ENCODE measurements at places on chromosomes 5 and 9. TPM values are rescaled to one million over a fixed set of nuclear protein-coding genes. Genes with fewer than 3 reads are reported as not detected.

GPR21 gene
- 6.1 TPM for total RNA-seq

CXXC5 gene
- 26.5 TPM for total RNA-seq

C8G gene
- 2.1 TPM for total RNA-seq

CDK5RAP2 gene
- total RNA-seq: 41.7 TPM

TAF11L10 gene
- total RNA-seq: not detected

TIMD4 gene
- total RNA-seq: not detected

MIER3 gene
- 15.6 TPM for total RNA-seq

SPATA31C1 gene
- not detected for total RNA-seq

PKD2L2 gene
- total RNA-seq: not detected

INPP5E gene
- 18.4 TPM for total RNA-seq

SPATA31A3 gene
- not detected for total RNA-seq

PDE6A gene
- total RNA-seq: 0.06 TPM

GRCh38 chr5:74326571-74327338 is 313.8 kb downstream of the ENC1 start:
- peak; percentile 74 for DNase-seq

- no peak for DNase-seq
Observed at GRCh38 chr9:7298123-7298522, 501.5 kb downstream of the DMAC1 start.

DNA sequence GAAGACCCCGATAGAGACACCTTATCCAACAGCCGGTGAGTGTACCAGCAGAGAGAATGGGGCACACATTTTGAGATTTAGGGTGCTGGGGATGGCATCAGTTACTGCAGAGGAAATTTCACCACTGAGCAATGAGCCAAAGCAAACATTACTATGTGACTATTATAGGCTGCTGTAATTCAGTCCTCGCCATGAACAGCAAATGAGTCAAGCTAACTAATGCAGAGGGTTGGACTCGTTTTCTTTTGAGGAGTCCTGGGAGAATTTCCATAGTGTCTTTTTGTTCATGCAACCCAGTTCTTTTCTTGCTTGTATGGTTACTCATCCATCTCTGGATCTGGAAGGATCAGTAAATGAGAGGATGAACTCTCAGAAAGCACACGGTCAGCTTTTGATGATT is 323.8 kb downstream of the PSAT1 start:
- no peak for DNase-seq

DNA sequence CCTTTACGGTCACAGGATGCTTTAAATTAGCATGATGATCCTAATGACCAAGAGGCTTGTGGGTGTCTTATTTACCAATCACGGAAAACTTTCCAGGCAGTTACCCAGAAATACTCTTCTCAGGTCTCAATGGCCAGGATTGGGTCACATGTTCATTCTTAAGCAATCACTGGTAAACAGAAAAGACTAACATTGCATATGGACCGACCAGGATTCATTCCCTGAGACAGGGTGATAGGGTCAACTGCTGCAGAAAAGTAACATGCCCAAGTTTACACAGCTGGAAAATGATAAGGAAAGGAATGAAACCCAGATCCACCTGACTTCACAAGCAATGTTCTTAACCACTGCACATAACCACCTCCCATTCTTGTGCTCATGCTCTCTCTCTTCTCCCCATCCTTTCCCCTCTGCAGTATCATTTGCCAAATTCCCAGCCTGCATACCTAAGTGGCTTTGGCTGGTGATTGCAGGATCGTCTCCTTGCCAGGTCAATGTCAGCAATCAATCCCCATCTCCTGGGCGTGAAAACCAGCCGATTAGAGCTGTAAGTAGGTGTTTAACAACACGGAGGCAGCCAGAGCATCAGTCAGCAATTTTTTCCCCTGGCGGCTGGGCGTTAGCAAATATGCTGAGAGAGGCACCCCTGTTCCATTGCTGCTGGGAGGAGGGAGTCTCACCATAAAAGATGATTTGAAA is 219.4 kb downstream of the NMUR2 start:
- no peak for DNase-seq

GRCh38 chr5:126236994-126237393 is 186.2 kb upstream of the GRAMD2B start:
- DNase-seq: no peak

DNA sequence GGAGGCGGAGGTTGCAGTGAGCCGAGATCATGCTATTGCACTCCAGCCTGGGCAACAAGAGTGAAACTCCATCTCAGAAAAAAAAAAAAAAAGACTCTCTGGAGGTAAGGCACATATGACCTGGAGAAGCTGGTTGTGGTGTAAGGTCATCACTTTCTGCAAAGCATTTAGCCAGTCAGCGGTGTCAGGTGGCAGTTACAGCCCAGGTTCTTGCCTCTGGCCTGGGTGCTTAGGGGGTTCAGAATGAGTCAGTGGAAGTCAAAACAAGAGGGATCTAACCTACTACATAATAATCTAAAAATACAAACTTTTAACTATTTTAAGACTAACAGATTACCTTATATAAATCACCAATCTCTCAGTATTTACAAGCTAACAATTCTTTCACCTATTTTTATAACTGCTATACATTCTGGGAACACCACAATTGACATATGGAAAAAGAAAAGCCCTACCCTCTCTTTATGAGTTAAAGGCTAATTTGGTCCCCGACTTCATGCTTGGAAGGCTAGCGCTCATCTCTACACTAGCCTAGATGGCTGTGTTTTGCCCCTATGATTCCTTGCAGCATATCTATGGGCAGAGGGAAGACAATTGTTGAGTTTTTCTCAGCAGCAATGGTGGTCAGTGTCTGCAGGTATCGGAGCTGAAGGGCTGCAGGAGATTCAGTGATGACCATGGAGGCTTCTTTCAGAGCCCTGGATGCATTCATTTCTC is 29.2 kb downstream of the STOM start:
- no peak for DNase-seq

- DNase-seq: no peak
Observed at GRCh38 chr9:137509198-137509597, 41.0 kb downstream of the PNPLA7 start.

DNA sequence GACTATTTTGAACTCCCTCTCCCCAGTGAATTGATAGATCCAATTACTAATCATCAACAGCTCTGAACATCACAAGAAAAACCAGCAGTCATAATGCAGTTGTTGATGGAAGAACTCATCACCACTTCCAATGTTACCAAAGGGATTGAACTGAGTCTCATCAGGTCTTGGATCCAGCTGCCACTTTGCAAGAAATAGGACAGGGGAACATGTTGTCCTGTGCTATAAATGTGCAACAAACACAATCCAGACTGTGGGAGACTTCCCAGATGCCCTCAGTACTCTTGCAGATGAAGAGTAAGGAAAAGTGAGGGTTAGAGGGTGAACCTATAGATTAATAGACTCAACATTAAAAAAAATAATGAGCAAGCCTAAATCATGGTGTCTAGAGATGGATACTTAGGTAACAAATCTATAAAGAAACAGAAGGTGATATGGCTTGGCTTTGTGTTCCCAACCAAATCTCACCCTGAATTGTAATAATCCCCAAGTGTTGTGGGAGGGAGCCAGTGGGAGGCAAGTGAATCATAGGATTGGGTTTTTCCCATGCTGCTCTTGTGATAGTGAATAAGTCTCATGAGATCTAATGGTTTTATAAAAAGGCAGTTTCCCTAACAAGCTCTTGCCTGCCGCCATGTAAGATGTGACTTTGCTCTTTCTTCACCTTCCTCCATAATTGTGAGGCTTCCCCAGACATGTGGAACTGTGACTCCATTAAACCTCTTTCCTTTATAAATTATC is 63.4 kb upstream of the PAPPA start:
- DNase-seq: no peak

- DNase-seq: no peak
Observed at GRCh38 chr5:28344836-28345433, 1306.5 kb upstream of the CDH9 start.

GRCh38 chr5:149452665-149453617 is 73.8 kb upstream of the IL17B start:
- DNase-seq: no peak

- DNase-seq: peak; percentile 21
Observed at GRCh38 chr5:72234265-72234700, 85.8 kb downstream of the MRPS27 start.

GRCh38 chr5:153470736-153471135 is 19.7 kb upstream of the GRIA1 start:
- no peak for DNase-seq

DNA sequence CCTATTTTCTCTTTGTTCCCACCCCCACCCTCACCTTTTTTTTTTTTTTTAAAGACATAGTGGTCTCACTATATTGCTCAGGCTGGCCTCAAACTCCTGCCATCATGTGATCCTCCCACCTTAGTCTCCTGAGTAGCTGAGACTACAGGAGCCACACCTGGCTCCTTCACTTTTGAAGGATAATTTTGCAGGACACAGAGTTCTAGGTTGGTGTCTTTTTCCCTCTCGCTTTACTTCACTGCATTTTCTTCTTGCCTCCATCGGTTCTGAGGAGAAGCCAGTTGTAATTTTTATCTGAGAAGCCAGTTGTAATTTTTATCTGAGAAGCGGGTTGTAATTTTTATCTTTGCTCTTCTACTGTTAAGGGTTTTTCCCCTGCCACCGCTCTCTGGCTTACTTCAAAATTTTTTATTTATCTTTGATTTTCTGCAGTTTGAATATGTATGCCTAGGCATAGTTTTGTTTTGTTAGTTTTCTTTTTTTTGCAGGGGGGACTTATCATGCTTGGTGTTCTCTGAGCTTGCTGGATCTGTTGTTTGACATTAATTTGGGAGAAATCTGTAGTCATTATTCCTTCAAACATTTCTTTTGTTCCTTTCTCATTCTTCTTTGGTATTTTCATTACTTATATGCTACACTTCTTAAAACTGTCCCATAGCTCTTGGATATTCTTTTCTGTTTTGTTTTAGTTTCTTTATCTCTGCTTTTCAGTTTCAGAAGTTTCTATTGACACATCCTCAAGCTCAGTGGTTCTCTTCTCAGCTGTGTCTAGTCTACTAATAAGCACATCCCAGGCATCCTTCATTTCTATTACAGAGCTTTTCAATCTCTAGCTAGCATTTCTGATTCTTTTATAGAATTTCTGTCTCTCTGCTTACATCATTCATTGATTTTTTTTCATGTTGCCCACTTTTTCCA is 148.2 kb upstream of the CHD1 start:
- no peak for DNase-seq

DNA sequence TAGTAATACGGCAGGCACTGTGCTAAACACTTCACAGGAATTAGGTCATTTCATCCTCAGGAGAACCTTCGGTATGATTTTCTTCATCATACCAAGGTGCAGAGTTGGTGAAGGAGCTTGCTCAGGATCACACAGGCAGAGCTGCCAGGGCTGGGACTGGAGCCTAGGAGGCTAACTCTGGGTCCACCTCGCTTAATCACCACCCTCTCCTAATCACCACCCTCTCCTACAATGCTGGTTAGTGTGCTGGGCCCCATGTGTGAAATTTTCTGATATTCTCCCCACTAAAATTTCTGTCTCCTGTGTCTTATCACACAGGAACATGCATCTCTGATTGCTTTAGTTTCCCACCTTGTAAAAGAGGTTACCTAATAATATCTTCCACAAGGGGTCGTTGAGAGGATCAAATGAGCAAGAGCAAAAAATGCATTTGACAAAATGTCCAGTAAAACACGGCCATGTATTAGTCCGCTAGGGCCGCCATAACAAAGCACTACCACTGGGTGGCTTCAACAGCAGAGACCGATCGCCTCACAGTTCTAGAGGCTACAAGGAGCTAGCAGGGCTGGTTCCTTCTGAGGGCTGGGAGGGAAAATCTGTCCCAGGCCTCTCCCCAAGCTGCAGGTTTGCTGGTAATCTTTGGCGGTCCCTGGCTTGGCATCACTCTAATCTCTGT is 128.2 kb upstream of the NFIB start:
- no peak for DNase-seq

- no peak for DNase-seq
Observed at GRCh38 chr5:54835647-54836046, 149.7 kb downstream of the ESM1 start.

DNA sequence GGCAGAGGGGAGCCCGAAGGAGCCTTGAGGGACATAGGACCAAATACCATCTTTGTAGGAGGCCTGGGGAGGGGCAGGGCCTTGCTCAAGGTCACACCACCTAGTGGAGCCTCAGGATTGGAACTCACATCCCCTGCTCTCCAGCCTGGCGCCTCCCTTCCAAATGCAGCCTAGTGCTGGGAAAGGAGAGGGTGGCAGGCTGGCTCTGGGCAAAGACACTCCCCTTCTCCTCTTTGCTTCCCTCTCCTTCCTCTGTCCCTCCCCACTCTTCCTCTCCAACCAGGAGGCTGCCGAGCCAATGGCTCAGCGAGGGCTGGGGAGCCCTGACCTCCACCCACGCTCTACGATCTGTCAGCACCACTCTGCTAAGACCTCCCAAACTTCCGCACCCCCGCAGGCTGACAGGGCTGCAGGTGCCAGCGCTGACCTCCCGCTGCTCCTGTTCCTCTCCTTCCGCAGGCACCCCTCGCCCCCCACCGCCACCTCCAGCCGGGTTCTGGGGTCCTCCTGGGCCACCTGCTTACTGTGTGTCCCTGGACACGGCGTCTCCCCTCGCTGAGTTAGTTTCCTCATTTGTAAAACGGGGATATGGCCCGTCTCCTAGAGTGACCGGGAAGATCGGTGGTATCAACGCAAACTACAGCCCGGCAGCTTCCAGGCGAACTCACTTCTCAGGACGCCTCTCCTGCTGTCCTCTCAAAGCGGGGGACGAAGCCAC is 52.9 kb downstream of the C9orf50 start:
- peak; percentile 42 for DNase-seq

- no peak for DNase-seq
Observed at GRCh38 chr9:114787781-114788498, 17.9 kb downstream of the TNFSF15 start.

- DNase-seq: peak; percentile 18
Observed at GRCh38 chr5:17918373-17919104, 284.3 kb downstream of the TAF11L14 start.

GRCh38 chr9:83285445-83286225 is 222.7 kb upstream of the RASEF start:
- DNase-seq: no peak

GRCh38 chr9:38039090-38039906 is 29.7 kb downstream of the SHB start:
- no peak for DNase-seq

GRCh38 chr5:147187099-147187540 is 47.7 kb upstream of the STK32A start:
- no peak for DNase-seq

GRCh38 chr5:7714119-7714518 is 136.8 kb downstream of the CFAP90 start:
- no peak for DNase-seq

GRCh38 chr5:107672211-107673038 is 1.7 kb upstream of the EFNA5 start:
- peak; percentile 98 for DNase-seq

GRCh38 chr5:123700624-123701287 is 188.8 kb downstream of the CSNK1G3 start:
- peak; percentile 33 for DNase-seq

Measured in lung (tissue), 17 donors.